ENCODE measurements at places on chromosomes 2 and 18. TPM values are rescaled to one million over a fixed set of nuclear protein-coding genes. Genes with fewer than 3 reads are reported as not detected.

Gene CABLES1
- 0.38 TPM for total RNA-seq

GRCh38 chr2:20666005-20666303 is 990 bp upstream of the GDF7 start:
- no peak for DNase-seq

DNA sequence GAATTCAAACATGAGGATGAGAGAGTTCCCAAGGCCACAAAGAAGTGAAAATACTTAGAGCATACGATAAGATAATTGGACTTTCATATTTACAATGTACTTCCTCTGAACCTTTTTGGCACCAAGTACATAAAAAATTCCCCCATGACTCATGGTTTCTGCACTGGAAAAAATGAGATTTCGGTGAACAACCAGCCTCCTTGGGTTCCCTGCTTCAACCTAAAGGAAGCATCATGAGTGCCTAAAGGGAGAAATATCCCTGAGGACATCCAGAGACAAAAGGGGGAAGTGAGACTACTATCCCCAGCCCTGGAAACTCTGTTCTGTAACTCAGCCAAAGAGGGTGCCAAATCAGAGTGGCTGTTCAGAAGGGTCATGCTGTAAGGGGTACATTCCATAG is 562.7 kb upstream of the SLC39A10 start:
- DNase-seq, result peak; percentile 5

DNA sequence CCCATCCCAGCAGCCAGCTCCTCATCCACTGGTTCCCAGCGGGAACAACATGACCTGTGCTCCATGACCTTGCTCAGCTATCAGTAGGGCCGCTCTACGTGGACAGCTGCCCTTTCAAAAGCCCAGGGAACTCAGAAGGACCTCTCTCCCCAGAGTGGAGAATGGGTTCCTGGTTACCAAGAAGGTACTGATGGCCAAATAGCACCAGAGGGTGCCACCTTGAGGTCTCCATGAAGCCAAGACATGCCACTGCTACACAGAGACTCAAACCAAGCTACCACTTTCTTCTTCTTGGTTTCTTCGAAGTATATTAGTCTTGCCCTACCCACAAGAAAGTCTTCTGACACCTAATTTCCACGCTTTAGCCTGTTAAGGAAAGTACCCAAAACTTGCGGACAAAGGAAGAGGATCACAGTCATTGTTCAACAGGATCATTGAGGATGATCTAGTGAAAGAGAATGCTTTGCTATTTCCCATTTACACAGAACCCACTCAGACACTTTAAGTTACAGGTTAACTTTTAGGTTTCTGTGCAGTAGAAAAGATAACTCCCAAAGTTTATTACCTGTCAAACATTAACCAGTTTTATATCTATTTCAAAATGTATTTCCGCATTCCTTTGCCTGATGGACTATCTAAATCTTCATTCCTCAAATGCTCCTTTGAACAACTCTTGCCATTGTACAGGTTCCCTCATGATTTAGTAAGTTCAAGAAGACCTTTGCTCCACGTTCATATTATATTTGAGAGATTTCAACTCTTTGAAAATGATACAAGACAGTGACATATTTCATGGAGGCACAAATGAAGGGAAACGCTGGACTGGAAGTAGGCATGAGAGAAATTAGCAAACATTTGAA is 102.2 kb downstream of the ALPK2 start:
- no peak for DNase-seq

- DNase-seq, result peak; percentile 5
Observed at GRCh38 chr18:63783394-63783793, 8.2 kb downstream of the SERPINB7 start.

DNA sequence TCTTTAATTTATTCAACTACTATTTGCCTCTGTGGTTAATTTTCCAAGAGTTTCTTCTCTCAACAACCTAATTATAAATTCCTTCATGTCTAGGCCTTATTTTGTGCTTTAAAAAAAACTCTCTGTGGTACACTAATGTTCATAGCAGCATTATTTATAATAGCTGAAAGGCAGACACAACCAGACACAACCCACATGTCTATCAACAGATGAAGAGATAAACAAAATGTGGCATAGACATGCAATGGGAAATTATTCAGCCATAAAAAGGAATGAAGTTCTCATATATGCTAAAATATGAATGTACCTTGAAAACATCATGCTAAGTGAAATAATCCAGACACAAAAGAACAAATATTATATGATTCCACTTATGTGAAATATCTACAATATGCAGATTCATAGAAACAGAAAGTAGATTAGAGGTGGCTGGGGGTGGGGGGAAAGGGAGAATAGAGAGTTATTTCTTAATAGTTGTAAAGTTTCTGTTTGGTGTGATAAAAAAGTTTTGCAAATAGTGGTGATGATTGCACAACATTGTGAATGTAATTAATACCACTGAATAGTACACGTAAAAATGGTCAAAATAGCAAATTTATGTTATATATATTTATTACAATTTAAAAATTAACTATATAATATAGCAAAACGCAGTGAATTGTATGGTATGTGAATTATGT is 28.1 kb upstream of the RASGRP3 start:
- DNase-seq, result no peak

Gene LCT
- total RNA-seq, result 0.07 TPM

All from activated naive CD4-positive, alpha-beta T cell treated with anti-CD3 and anti-CD28 coated beads for 36 hours (primary cell).